ENCODE measurements at places on chromosomes 16 and 17.

- DNase-seq = no peak
Measured at GRCh38 chr17:41915566-41915965, 3.2 kb downstream of the ACLY start.

- DNase-seq = no peak
Measured at GRCh38 chr16:72162105-72162692, 9.8 kb downstream of the PMFBP1 start.

- DNase-seq = no peak
Measured at GRCh38 chr17:64565563-64565962, 58.8 kb downstream of the CEP95 start.

GRCh38 chr16:53052519-53053501, at the start of gene CHD9NB:
Gene CHD9NB (minus strand): TSS chr16:53052897. CDS start chr16:53044158, 8,739 bp downstream.
- no peak for DNase-seq

DNA sequence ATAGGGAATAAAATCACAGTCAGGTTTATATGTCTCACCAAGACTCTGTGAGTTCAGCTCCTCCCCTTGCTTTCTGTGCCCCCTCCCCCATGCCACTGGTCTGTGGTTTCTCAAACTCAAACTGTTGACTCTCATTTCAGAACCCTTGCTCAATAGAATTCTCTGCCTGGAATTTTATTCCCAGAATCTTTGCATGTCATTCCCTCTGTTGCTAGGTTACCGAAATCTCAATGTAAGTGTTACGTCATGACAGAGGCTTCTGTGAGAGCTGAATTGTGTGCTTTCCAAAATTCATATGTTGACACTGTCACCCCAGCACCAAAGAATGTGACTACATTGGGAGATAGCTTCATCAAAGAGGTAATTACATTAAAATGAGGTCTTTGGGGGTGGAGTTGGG, 1938.8 kb downstream of the TP53TG3F start:
- DNase-seq = no peak

GRCh38 chr17:3887804-3888203, 5.0 kb downstream of the CAMKK1 start:
- DNase-seq = no peak

DNA sequence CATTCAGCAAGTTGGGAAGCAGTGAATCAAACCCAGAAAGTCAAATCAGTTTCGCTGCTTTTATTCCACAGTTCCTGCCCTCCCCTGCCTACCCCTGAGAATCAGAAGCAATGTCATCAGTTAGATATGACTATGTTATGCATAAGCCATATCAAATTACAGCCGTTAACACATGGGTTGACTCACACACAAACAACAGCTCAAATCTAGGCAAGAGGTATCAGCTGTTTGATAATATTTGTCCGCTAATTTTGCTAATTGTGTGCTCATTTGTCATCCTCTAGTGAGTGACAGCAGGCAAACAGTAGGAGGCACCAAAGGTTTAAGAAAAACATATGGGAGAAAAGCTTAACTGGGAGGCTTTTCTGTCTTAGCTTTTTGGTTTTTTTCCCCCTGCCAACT, 327.4 kb upstream of the CCL2 start:
- no peak for DNase-seq

DNA sequence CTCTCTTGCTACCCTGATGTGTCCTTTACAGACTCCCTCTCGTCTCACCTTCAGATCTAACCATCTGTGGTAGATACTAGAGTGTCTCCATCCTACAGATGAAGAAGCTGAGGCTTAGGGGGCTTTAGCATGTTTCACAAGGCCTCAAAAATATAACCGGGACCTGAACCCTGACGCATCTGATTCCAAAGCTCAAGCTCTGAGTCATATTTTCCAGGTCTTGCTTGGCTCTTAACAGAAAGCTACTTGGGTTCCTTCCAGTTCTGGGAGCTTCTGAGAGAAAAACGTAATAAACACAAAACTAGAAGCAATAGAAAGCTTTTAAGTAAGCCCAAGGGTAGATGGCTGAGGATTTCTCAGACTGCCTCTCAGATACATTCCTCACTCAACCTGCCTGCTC, 224.3 kb upstream of the EEF2KMT start:
- no peak for DNase-seq

GRCh38 chr17:79995696-79996095, 40.0 kb downstream of the TBC1D16 start:
- no peak for DNase-seq

- DNase-seq = no peak
Measured at GRCh38 chr17:3859940-3860339, 13.9 kb upstream of the NCBP3 start.

DNA sequence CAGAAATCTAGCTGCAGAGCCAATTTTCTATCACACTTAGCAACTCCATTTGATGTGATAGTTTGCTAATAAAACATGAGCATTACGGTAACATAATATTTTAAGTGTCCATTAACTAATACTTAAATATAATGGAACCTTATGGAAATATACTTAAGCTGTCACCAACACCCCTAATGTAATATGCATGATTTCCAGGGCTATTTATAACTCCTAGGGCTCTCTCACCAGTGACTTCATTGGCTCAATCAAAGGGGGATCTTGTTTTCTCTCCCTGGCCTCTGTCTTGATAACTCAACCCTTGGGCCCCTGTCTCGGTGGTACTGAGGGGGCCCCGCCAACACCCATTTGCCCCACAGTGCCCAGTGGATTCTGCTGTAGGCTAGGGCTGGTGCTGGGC, 170.4 kb downstream of the SALL1 start:
- DNase-seq = no peak

GRCh38 chr16:22321340-22322001, 24.3 kb downstream of the POLR3E start:
- DNase-seq = peak; percentile 50

- DNase-seq = no peak
Measured at GRCh38 chr16:28283798-28284577, 8.3 kb upstream of the SBK1 start.

DNA sequence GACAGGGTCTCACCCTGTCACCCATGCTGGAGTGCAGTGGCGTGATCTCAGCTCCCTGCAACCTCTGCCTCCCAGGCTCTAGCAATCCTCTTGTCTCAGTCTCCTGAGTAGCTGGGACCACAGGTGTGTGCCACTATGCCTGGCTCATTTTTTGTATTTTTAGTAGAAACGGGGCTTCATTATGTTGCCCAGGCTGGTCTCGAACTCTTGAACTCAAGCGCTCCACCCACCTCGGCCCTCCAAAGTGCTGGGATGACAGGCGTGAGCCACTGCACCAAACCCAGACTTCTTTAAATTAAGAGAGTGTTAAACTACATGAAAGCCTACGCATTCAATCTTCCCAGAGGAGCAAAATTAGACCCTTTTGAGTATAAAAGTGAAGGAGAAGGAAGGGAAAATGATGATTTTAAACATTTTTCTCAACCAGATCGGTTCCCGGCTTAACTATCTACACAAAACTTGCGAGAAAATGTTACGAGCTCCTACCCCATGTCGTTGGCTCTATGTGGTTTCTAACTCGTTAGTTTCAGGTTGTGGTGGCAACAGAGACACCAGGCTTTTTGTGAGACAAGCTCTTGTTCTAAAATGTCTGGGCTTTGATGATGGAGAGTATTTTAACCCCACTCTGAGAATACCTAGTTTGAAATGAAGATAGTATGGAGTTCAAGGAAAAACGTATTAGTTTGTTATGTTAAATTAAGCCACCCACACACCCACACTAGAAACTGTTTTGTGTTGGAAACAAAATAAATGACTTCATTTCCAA, 26.3 kb downstream of the STAT5B start:
- no peak for DNase-seq

DNA sequence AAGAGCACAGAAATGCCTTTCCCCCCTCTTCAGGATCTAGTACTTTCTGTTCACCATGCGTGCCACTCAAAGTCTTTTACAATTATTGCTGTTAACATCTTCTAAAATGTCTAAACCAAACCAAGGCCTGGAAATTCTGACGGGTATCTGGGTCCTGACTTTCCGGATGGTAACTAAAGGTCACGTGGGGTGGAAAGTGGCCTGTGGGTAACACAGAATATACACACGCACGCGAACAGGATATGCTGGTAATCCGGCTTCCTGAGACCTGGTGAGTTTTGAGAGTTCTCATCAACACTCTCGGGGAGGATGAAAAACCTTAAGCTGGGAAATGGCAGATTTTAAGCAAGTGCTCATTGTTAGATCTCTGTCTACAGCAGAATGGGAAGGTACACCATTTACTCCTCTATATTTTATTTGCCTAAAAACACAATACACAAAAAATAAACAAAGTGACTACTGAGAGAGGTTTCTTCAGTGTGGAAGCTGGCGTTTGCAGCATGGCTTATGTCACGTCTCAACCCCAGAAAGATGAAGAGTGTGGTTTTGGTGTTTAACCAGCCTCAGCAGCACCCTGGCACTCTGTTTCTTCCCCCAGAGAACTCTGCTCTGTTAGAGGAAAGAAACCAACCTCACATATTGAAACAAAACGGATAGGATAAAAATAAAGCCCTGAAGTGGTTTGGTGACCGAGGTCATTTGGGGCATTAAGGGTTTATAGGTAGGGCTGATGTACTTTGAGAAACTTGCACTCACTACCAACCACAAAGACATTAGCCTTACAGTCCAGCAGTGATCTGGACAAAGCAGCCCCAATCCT, 37.3 kb downstream of the SMG6 start:
- DNase-seq = peak; percentile 80

DNA sequence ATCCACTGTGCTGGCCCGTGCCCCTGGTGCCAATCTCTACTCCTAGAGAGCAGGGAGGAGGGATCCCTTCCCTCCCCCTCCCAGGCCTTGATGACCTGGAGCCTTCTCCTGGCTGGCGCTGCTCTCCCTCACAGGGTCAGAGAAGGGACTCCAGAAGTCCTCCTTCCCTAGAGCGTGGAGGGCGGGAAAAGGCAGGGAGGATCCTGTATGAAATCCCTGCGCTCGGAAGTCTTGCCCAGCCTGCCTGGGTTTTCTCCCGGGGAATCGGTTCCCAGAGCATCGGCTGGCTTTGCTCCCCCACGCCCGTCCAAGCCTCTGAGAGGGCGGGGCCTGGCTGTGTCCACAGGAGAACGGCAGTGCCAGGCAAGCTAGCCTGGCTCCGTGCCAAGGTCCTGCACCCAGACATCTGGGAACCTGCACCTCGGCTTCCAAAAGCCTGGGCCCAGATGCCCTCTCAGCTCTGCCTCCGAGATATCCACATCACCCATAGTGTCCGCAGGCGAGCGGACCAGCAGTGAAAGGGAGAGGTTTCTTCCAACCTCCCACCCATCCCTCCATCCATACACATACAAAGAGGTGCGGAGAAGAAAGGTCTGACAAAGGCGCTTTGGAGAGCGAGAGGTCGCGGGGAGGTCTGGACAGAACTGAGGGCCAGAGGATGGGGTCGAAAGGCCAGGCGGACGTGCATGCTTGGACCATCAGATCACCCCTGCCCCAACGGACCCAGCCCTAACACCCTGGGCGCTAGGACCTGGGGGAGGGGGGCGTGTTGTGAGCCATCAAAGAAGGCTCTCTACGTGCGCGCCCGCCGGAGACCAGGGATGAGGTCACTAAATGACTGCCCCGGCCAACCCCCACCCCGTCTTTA, 1.1 kb downstream of the MPP2 start:
- DNase-seq = no peak

DNA sequence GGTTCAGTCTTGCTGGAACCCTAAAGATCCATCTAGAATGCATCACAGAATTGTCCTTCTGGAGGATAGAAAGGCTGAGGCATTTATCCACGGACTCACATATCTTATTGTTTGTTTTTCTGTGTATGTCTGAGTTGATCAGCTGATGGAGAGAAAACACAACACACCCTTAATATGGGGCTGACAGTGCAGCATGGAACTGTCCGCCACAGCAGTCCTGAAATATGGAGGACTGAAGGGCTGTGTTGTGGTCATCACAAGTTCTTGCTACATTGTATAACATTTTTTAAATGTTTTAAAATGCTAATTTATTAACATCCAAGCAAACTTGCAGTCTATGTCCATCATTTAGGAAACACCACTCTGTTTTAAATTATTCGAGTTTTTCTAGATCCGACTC, 448.9 kb upstream of the ERCC4 start:
- DNase-seq = no peak

GRCh38 chr17:81210868-81211267, 11.9 kb downstream of the CEP131 start:
- no peak for DNase-seq

- no peak for DNase-seq
Measured at GRCh38 chr17:73624496-73624988, 19.7 kb downstream of the SDK2 start.

Data from stimulated activated CD4-positive, alpha-beta T cell treated with anti-CD3 and anti-CD28 coated beads, Interleukin-15, amount 100 ng/mL, for 48 hours (primary cell).